Right cardiac atrium (tissue), 5 donors: ENCODE measurements at places on chromosomes 1 and 21. TPM values are rescaled to one million over a fixed set of nuclear protein-coding genes. Genes with fewer than 3 reads are reported as not detected.

IVL gene
- not detected for total RNA-seq

PAX7 gene
- total RNA-seq: not detected

E2F2 gene
- 0.06 TPM for total RNA-seq

TTC22 gene
- 0.17 TPM for total RNA-seq

CDK18 gene
- total RNA-seq: 142 TPM

ZBTB7B gene
- 40.3 TPM for total RNA-seq

HES3 gene
- not detected for total RNA-seq

KRTAP10-11 gene
- total RNA-seq: not detected

SLFNL1 gene
- 0.32 TPM for total RNA-seq

ADORA1 gene
- total RNA-seq: 21.5 TPM

CENPL gene
- 3.0 TPM for total RNA-seq

DPT gene
- 77.0 TPM for total RNA-seq

PADI4 gene
- not detected for total RNA-seq

SEMA4A gene
- total RNA-seq: 2.3 TPM

USF1 gene
- 40.1 TPM for total RNA-seq

PDC gene
- total RNA-seq: not detected

LCE3D gene
- not detected for total RNA-seq

KPRP gene
- not detected for total RNA-seq

DISC1 gene
- 5.8 TPM for total RNA-seq

ILDR2 gene
- 5.4 TPM for total RNA-seq

RIPK4 gene
- 1.2 TPM for total RNA-seq

CCDC24 gene
- 2.3 TPM for total RNA-seq

ANGPTL1 gene
- 22.6 TPM for total RNA-seq

RAP1GAP gene
- 18.7 TPM for total RNA-seq

FAM72A gene
- 1.4 TPM for total RNA-seq

CFAP141 gene
- not detected for total RNA-seq

TMCC2 gene
- total RNA-seq: 6.5 TPM

TMEM52 gene
- 0.34 TPM for total RNA-seq

CD244 gene
- total RNA-seq: 1.1 TPM

SV2A gene
- total RNA-seq: 2.8 TPM

F3 gene
- 18.8 TPM for total RNA-seq

TINAGL1 gene
- total RNA-seq: 94.7 TPM

MX2 gene
- total RNA-seq: 10.0 TPM

RNF207 gene
- 74.6 TPM for total RNA-seq

PFDN2 gene
- total RNA-seq: 54.7 TPM

TTC24 gene
- not detected for total RNA-seq

MPZL1 gene
- total RNA-seq: 73.7 TPM

OR2W3 gene
- total RNA-seq: not detected

LCE6A gene
- total RNA-seq: not detected

TFF2 gene
- not detected for total RNA-seq

ERVH48-1 gene
- not detected for total RNA-seq

RASSF5 gene
- total RNA-seq: 19.8 TPM

LRRC53 gene
- total RNA-seq: not detected

KRTAP19-3 gene
- total RNA-seq: not detected

BGLAP gene
- total RNA-seq: not detected

GBP1 gene
- total RNA-seq: 7.0 TPM

TAL1 gene
- total RNA-seq: 3.9 TPM

LCE1A gene
- total RNA-seq: not detected

PTGER3 gene
- 2.0 TPM for total RNA-seq

RBM15 gene
- total RNA-seq: 17.8 TPM

RNASEL gene
- total RNA-seq: 3.7 TPM

S100A7 gene
- total RNA-seq: not detected

TRIM46 gene
- 0.25 TPM for total RNA-seq

GBP6 gene
- 0.14 TPM for total RNA-seq

CYP4A22 gene
- total RNA-seq: not detected
